CD4-positive, alpha-beta T cell treated with Interferon alpha-2 for 1 hour (primary cell): ENCODE measurements at places on chromosomes 13 and 19.

DNA sequence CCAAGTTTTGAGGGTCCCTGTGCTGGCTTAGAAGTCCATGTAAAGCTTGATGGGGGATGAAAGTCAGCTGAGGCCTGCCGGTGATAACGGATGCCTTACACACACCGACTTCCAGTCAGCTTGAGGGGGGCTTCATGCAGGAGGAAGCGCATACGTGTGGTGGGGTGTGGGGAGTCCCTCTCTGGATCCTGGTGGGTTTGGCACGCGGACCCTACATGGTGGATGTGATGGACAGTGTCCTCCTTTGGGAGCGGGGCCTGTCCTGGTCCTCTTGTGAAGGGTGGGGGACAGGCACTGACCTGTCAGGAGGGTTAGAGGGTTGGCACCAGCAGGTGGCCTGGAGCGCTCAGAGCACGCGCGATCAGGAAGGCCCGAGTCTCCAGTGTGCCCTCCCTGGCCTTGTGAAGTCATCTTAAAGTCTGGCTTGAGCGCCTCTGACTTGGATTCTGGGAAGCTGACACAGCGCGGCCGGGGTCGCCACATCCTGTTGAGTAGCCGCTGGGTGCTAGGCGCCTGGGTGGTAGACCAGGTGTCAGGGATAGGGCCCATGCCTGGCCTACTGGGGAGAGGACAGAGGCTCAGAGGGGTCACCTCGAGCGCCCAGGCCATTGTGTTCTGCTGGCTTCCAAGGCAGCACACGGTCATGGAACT is 2.9 kb downstream of the DAZAP1 start:
- DNase-seq = peak; percentile 19

DNA sequence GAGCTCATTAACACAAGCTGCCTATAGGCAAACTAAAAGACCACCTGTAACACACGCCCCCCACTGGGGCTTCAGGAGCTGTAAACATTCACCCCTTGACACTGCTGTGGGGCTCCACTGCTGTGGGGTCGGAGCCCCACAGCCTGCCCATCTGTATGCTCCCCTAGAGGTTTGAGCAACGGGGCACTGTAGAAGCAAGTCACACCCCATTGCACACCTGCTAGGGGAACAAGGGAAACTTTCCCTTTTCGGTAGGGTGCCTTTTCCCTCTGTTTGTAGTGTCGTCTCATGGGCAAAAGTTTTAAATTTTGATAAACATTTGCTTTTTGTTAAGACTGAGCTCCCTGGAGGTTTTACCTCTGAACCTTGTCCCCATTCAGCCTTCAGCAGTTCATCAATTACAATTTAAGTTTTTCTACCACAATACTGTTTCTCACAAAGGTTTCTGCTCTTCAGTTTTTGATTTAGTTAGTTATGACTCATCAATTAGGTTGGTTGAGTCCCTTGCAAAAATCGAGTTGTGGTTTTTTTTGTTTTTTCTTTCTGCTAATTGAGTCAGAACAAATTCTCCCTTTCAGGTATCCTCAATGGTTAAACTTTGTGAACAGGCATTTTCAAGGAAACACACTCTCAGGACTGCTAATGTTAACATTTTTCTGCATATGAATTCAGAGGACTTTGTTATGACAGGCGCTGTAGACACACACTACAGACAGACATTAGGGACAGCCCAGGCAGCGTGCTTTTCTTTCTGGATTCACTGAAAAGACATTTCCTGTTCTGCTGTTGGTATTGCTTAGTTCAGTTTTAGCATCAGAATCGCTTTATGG is 35.1 kb downstream of the ZNF433 start:
- no peak for DNase-seq

GRCh38 chr19:6059396-6059947 is 50.8 kb downstream of the RFX2 start:
- DNase-seq = no peak

DNA sequence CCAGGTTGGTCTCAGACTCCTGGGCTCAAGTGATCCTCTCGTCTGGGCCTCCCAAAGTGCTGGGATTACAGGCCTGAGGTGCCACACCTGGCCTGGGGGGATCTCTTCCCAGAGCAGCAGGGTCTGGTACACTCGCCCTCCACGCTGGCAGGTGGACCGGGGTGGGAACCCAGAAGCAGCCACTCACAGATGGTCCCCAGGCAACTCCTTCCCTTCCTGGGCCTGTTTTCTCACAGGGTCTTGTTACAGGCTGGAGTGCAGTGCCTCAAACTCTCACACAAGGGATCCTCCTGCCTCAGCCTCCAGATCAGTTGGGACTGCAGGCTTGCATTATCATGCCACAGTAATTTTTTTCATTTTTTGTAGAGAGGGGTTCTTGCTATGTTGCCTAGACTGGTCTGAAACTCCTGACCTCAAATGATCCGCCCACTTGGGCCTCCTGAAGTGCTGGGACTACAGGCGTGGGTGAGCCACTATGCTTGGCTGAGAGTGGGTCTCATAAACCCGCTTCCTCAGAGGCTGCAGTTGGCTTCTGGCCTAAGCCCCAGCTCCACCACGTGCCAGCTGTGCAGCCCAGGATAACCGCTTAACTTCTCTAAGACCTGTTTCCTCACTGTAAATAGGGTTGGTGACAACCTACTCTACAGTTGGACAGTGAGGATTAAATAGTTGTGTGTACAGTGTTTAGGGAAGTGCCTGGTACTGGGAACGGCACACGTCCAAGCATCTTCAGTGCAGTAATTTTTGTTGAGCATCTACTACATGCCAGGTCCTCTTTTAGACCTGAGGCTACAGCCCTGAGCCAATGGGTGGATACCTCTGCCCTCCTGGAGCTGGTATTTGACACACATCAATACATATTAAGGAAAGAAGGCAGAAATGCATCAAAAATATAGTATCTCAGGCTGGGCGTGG is 871 bp upstream of the CCER2 start:
- DNase-seq = no peak

GRCh38 chr19:9935506-9936325 is 599 bp downstream of the OLFM2 start:
- DNase-seq = no peak

GRCh38 chr13:99279637-99280036 is 21.5 kb upstream of the GPR18 start:
- DNase-seq = no peak
